Stimulated activated CD8-positive, alpha-beta memory T cell treated with anti-CD3 and anti-CD28 coated beads, Interleukin-4, amount 100 ng/mL, for 48 hours (primary cell): ENCODE measurements at places on chromosomes 3 and 15.

DNA sequence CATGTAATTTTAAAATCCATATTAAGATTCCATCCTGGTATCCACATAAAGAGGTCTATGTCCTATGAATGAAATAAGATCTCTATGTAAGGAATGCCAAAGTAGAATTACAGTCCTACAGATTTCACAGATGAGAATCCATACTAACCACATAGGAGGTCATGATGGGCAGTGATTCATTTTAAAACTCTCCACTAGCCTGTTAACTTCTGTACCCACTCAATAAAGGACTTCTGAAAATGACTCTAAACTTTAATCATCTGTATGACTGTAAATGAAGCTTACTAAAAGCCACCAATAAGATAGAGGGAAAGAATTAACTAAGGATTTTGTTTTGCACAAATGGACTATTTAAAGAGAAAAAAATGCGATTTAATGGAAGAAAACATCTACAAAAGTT is 28.7 kb downstream of the MORC1 start:
- DNase-seq, result no peak

GRCh38 chr3:38332201-38332600 is 14.4 kb upstream of the XYLB start:
- DNase-seq, result no peak

- DNase-seq, result no peak
These were observed 103.7 kb upstream of the TLE3 start for GRCh38 chr15:70201425-70201775.

- no peak for DNase-seq
These were observed 67.3 kb upstream of the RASGRF1 start for GRCh38 chr15:79157631-79158592.

GRCh38 chr3:193704431-193704830 is 111.4 kb downstream of the OPA1 start:
- DNase-seq, result no peak

- DNase-seq, result no peak
These were observed 3.3 kb downstream of the RYR3 start for GRCh38 chr15:33314069-33314468.

- DNase-seq, result no peak
These were observed 4.7 kb downstream of the PLA2G4F start for GRCh38 chr15:42151736-42152135.

GRCh38 chr3:197354568-197355001 is 56.2 kb upstream of the DLG1 start:
- no peak for DNase-seq

DNA sequence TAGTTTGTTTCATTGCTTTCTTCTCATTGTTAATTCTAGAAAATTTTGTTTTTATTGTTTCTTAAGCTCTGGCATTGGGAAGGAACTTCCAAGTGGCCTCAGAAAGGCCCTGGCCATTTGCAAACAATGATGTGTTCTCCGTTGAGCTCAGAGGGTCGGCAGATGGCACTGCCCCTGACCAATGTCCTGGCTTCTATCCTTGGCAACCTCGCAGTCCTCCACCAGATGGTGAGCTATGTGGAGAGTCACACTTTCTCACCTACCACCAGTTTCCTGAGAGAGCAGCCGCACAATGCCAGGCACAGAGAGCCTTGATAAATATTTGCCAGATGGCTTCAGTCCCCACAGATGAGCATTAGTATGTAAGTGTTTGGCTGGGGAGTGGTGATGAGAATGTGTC is 343.7 kb downstream of the EPHB1 start:
- DNase-seq, result no peak

DNA sequence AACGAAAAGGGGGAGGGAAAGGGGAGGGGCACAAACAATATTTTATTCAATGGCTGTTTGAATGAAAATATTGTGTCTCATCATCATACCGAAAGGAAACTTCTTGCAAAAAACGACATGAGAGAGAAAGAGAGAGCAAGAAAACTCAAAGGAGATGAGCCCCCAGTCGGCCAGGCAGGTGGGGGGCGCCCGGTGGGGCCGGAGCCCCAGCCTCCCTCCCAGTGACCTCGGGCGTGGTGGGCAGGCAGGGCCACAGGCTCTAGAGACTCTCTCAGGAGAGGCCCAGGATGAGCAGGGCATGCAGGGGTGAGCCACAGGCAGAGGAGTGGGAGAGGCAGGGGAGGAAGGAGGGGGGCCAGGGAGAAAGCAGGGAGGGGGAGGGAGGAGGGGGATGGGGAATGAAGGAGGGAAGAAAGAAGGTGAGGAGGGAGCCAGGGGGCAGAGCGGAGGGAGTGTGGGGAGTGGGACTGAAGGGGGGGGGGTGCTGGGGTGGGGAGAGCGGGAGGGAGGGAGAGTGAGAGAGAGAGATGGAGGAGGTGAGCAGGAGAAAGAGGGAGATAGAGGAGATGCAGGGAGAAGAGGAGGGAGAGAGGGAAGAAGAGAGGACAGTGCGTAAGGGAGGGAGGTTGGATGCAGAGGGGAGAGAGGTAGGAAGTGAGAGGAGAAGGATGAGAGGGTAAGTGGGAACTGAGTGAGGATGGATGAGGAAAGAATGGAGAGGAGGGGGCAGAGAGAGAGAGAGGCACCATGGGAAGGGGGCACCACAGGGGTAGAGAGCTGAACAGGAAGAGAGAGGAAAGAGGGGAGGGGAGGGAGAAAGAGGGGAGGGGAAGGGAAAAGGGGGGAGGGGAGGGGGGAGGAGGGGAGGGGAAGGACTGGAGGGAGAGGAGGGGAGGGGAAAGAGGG is 14.1 kb upstream of the TMEM115 start:
- DNase-seq, result no peak

GRCh38 chr3:157329551-157329950 is 107.1 kb upstream of the PTX3 start:
- no peak for DNase-seq

DNA sequence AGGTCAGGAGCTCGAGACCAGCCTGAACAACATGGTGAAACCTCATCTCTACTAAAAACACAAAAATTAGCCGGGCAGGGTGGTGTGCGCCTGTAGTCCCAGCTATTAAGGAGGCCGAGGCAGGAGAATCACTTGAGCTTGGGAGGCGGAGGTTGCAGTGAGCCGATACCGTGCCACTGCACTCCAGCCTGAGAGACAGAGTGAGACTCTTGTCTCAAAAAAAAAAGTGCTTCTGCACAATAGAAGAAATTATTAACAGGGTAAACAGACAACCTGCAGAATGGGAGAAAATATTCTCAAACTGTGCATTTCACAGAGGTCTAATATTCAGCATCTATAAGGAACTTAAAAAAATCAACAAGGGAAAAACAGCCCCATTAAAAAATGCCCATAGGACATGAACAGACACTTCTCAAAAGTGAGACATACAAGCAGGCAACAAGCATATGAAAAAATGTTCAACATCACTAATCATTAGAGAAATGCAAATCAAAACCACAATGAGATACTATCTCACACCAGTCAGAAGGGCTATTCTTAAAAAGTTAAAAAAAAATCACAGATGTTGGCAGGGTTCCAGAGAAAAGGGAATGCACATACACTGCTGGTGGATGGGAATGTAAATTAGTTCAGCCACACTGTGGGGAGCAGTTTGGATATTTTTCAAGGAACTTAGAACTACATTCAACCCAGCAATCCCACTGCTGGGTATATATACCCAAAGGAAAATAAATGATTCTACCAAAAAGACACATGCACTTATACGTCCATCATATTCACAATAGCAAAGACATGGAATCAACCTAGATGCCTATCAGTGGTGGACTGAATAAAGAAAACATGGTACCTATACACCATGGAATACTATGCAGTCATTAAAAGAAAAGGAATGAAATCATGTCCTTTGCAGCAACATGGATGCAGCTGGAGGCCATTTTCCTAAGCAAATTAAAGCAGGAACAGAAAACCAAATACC is 75.5 kb downstream of the MSL2 start:
- no peak for DNase-seq

- no peak for DNase-seq
These were observed 266.0 kb downstream of the EPHA3 start for GRCh38 chr3:89373434-89373833.

- DNase-seq, result no peak
These were observed 9.4 kb upstream of the PARP6 start for GRCh38 chr15:72281713-72282112.

DNA sequence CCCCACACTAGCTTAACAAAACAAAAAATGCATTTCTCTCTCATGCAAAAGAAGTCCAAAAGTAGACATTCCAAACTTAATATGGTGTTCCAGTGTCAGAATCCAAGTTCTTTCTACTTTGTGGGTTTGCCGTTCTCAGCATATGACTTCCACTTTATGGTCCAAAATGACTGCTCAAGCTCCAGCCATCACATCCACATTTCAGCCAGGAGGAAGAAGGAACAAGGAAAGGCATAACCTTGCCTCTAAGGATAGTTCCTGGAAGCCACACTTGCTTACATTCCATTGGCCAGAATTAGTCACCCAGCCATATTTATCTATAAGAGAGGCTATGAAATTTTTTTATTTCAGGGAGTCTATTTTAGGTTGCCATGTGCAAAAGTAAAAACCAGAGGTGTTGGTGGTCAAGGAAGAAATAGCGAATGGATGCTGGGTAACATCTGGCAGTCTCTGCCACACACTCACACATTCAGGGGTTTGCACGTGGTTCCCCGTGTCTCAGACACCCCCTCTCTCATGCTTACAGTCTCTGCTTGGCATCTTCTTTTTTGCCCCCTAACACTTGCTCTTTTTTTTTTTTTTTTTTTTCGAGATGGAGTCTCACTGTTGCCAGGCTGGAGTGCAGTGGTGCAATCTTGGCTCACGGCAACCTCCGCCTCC is 69.3 kb downstream of the RPL39L start:
- no peak for DNase-seq

DNA sequence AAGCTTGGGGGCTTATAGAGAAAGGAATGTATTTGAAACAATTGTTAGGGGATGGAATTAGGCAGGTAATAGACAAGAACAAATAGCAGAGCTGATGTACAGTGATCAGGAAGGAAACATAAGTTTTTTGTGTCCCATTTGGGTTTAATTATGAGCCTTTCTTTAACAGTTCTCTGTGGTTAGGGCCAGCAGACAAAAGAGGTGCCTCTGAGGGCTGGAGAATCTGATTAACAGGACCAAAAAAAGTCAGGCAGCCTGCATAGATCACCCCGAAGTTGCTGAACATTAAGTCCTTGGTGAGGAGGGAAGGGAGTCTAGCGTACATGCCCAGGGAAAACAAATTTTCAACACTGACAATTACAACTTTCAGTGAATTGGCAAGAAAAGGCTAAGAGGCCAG is 88.6 kb upstream of the SPRED1 start:
- no peak for DNase-seq

- no peak for DNase-seq
These were observed 28.4 kb downstream of the TP63 start for GRCh38 chr3:189659571-189659970.

DNA sequence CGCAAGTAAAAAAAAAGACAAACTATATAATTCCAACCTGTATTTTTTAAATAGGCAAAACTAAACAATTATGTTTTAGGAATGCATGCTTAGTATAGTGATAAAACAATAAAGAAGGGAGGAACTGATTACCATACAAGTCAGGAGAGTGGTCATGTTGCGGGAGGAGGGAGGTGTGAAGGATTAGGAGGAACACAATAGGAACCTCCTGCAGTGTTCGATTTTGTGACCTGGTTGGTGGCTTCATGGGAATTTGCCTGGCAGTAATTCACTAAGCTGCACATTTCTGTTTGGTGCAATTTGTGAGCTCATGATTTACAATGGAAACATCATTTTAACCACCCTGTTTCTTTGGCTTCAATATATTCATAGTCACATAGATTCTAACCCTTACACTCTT is 78.3 kb downstream of the TPRA1 start:
- no peak for DNase-seq

DNA sequence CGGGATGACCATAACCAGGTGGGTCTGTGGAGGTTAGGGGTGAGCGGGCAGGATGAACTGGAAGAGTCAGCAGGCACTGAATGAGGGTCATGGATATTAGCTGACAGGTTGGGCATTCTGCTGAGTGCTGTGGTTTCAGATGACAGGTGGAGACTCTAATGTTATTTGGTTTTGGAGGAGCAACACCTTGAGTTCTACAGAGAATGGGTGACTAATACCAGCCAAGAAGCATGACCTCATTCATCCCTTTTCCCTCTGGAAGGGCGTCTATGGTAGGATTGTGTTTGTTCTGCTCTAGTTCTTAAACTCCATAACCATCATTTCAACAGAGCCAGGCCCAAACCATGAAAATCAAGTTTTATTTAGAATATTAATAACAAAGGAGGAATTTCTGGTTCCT is 550.7 kb upstream of the LMCD1 start:
- DNase-seq, result no peak

GRCh38 chr3:45984331-45985312 is 11.0 kb downstream of the FYCO1 start:
- no peak for DNase-seq

DNA sequence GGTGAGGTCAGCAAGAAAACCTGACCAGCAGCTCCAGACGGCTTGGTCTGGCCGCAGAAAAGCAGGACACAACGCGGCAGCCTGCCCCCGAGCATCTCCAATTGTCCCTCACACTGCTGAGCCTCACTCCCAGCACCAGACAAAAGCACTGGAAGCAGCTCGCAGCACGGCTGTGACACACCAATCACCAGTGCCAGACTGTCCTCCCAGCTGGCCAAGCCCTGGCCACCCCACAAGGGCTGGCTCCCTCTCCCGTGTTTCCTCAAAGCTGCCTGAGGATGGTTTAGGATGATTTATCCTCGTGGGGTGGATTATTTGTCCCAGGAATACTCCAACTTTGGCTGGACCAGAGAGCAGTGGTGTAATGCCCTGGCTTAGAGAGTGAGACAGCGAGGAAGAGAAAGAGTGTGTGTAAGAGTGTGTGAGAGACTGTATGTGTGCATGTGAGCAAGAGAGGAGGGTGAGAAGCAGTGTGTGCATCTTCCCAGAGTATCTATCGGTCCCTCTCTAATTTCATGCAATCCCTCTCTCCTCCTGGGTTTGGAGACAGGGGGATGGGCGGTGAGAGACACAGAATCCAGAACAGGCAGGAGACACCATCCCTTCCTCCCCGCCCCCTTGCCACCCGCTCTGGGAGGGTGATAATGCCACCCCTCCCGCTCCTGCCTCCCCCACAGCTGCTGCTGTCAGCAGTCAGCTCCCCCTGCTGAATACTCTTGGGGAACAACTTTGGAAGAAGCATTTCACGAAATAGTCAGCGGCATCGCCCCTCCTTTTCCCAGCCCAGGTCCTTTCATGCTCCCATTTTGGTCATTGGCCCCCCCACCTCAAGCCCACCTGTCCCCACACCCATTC is 34.2 kb downstream of the SEMA5B start:
- no peak for DNase-seq

DNA sequence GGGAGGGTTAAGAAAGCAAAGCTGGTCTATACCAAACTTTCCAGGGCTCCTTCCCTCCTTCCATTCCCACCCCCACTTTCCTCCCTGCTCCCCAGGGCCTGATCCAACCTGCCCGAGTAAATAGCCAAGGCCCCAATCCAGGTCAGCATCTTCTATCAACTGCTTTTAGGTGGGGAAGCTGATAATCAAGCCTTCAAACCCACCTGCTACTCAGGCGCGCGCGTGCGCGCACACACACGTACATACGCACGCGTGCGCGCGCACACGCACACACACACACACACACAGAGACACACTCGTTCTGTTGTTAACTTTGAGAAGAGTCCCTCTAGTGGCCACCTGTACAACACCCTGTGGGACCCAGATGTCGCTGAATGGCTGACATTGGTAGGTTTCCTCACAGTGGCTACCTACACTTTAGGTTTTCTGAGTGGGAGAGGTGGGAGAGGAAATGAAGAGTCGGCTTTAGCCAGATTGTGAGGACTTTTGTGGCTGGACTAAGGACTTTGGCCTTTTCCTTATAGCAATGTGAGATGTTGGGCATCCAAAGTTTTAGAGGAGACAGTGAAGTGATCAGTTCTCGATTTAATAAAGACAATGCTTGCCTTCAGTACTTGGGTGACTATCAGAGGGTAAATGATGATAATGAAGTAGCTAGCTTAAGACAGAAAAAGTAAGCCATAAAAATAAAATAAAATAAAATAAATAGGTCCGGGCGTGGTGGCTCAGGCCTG is 179.9 kb upstream of the C2CD4B start:
- peak; percentile 67 for DNase-seq
